H1 (cell line): ENCODE measurements at places on chromosomes 7 and 10. TPM values are rescaled to one million over a fixed set of nuclear protein-coding genes. Genes with fewer than 3 reads are reported as not detected.

Gene TRUB1
- total RNA-seq = 21.2 and 22.2 TPM in 2 replicates

Gene SORBS1
- 35.0 and 36.3 TPM in 2 replicates for total RNA-seq

DNA sequence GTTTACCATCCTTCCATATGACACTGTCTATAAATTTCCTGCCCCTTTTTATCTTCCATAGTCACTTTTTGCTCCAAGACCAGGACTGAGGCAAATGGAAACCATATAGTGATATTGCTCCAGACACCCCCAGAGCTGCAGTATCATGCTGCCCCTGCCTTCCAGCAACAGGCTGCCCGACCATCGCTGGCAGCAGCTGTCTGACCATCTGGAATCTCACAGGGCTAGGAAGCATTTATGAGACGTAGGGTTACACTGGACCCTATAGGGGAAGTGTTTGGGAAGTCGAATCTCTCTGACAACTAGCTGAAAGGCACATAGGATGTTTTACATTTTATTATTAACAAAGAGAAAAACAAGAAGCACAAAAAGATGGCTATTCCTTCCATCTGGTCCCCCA, 19.4 kb downstream of the ENO4 start:
- no peak for DNase-seq

Gene WEE2
- not detected in 2 replicates for total RNA-seq

DNA sequence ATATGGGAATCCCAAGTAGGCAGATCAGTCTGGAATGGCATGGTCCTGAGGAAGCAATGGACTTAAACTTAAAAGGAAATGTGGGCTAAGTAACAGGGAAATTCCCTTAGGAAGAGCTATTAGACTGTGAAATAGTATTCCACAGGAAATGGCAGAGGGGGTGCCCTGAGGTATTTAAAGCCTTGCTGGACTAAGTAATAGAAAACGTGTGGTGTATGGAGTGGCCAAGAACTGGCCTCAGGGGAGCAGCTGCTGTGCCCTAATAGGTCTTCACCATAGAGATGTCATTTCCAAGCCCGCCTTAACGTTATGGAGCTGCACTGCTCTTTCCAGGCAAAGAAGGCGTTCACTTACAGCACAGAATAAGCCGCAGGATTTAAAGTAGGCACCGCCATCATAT, 365.2 kb upstream of the ZMIZ1 start:
- DNase-seq = no peak

DNA sequence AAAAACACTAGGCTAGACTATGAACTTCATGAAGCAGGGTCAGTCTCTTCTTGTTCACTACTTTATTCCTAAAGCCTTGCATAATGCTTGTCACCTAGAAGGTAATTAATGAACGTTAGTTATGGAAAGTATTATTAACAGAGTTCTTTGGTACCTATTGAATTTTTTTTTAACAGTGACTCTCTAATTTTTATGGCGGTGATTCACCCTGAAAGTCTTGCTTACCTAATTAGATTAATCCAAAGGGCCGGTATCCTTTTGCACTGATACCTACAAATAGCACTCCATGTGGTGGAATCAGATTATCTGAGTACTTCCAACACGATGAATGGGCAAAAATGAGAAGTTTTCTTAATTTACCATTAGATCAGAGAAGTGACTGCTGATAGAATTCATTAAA, 31.7 kb downstream of the STAM start:
- DNase-seq = no peak

Gene MUC3A
- 43.9 and 44.6 TPM in 2 replicates for total RNA-seq

GRCh38 chr7:129222064-129222463, 2.8 kb upstream of the AHCYL2 start:
- no peak for DNase-seq

Gene EBLN1
- total RNA-seq = not detected in 2 replicates
